ENCODE measurements at places on chromosomes 3 and 15.
A peak's percentile ranks its signal among the peaks of the same experiment; 100 is the strongest.

DNA sequence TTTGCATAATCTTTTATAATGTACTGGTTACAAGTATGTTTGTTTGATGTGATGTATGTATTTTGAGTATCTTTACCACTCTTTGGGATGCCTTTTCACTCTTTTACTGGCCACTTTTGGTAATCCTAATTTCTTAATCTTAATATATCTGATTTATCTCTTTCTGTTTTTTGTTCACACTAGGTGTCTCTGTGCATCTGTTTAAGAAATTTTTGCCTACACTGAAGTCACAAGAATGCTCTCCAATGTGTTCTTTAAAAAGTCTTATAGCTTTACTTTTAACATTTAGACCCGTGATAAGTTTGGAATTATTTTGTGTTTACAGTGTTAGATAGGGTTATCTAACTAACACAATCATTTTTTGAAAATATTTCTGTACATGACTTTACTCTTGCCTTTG lies 659.1 kb downstream of the SI start:
- no peak for DNase-seq

- DNase-seq = no peak
Measured at GRCh38 chr3:150793641-150794040, 30.7 kb upstream of the SIAH2 start.

GRCh38 chr3:175212896-175213295 lies 353.8 kb downstream of the NAALADL2 start:
- DNase-seq = no peak

DNA sequence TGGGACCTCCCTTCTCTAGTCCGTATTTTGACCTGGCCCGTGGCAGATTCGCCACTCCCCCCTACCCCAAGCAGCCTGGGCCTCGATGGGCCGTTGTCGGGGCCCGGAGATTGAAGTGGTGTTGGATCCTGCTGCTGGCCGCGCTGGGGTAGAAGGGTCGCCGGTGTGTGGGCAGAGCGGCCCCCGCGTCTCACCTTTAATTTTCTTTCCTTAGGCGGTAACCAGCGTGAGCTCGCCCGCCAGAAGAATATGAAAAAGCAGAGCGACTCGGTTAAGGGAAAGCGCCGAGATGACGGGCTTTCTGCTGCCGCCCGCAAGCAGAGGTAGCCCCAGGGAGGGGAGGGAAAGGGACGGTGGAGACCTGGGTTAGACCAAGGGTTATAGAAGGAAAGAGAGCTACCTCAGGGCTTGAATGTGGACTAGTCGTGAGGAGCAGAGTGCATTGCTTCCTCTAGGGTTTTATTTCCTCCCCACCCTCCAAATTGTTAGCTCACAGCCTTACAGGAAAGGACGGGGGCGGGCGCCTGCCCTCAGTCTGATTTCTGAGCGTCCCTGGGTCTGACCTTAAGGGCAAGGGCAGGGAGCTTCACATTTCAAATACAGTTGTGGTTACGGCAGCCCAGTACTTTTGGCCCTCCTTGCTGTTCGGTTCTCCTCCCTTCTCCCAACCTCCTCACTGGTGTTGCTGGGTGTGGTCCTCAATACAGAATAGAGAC lies 799 bp downstream of the SERF2 start:
- DNase-seq = peak; percentile 27

DNA sequence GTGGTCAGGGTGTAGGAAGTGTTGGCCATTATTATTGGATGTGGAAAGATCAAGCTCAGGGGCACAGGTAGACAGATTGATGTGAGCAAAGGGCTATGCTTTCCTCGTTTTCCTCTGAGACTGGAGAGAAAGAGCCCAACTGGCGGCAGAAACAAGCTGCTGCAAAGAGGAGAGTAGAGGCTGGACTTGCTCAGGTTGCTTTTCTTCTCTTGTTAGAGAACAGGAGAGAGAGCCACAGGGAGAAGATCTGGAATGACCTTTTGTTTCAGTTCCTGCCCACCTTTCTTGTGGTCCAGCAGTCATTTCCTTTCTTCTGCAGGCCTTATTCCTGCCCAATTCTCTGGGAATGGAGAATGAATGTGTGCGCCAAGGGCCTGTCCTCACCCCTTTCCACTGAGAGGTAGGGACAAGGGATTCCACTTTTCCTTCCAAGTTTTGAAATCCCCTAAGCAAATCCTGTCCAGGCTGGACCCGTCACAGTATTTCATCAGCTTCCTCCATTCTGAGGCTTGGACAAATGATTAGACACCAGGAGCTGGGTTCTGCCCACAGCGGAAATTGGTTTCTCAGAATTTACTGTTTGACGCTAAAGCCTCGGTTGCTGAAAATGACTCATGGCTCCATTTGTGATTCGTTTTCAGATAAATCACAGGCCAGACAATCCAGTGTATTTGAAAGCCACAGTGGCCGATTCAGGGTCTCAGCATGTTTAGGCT lies 16.1 kb downstream of the ZNF80 start:
- DNase-seq = no peak

DNA sequence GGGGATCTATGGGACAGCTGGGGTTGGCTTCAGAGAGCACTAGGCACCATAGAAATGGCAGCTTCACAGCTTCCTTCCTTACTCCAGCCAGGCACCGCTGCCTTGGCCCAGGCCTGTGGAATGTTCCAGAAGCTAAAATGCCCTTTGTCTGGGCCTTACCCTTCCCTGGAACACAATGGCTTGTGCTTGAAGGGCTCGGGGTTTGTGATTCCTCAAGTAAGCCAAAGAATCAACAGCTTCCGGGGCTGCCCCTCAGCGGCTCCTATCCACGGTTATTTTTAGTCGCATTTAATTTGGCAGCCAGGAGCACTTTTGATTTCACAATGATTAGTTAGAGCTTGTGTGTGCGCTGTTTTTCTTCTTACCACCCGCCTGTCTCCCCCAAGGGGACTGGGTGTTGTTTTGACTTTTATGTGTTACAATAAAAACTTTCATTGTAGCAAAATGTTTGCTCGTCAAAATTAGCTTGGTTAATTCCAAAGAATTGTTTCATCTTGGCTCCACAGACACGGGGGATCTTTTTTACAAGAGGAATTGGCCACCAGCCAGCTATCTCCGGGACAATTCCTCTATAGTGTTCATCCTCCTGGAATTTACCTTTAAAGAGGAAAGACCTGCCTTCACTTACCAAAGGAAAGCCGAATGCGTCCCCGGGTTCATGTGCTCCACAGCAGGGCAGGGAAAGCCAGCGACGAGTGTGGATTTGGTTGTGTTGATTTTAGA lies 73.8 kb downstream of the TLE3 start:
- no peak for DNase-seq

DNA sequence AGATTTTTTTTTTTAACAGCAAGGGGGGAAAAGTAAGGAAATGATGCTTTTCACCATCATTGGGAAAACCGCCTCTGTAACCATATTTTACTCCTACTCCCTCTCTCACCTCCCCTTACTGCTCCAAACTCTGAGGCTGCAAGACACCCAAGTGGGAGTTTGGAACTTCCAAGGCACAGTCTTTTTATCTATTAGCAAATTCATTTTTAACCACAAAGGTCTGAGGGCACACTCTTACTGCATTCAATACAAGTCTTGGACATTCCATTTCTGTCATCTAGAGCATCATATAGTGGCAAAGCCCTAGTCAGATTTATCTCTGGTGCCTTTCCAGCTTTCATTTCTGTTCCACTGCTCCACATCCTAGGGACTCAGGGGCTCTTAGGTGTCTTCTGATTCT lies 13.2 kb downstream of the FAM162A start:
- no peak for DNase-seq

DNA sequence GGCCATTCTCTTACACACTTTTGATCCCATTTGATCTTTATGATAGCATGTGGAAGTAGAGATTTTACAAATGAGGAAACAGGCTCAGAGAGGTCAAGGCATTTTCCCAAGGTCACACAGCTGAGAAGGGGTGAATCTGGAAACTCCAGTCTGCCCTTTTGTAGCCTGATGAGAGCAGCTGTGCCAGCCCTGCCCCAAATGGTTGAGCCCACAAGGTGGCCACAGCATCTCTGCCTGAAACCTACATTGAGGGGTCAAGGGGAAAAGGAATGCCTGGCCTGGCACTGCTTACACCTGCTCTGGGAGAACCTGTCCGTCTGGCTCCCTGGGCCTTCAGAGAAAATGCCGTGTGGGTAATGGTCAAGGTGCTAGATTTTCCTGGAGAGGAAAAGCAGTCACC lies 200.2 kb upstream of the LINGO1 start:
- DNase-seq = no peak

DNA sequence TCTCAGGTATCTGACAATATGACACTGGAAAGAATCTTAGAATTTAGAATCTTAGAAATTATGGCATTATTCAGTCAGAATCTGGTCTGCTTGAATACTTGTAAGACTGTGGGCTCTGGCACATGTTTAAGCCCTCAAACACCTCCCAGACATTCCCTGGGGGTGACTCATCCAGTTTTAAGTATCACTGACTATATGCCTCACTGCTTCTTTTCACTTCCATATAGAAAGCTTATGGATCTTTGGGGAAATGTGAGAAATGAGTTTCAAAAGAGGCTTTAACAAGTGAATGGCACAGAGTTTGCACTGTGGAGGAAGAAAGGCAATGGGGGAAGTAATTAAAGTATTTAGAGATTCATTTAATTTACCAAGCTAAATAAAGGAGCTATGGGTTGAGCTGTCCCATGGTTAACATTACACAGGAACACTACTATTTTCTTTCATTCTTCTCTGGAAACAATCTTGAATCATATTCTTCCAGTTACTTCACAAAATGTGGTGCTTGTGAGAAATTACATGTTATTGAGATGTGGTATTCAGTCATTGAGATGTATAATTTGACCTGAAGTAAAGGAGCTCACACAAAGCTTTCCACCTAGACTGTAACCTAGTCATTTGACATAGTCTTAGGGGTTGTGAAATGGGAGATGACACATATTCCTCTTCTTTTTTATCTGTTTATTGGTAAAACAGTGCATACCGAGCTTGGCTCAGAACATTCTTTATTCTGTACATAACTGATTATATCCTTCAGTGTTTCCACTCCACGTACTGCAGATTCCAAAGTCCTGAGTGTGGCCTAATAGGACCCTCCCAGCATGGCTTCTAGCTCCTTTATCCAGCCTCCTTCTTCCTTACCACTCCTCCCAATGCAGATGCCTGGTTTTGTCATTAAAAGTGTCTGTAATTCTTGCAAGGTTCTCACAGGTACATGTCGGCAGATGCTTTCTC lies 544.6 kb upstream of the NECTIN3 start:
- no peak for DNase-seq

GRCh38 chr15:52018244-52018643 lies 775 bp upstream of the MAPK6 start:
- no peak for DNase-seq

DNA sequence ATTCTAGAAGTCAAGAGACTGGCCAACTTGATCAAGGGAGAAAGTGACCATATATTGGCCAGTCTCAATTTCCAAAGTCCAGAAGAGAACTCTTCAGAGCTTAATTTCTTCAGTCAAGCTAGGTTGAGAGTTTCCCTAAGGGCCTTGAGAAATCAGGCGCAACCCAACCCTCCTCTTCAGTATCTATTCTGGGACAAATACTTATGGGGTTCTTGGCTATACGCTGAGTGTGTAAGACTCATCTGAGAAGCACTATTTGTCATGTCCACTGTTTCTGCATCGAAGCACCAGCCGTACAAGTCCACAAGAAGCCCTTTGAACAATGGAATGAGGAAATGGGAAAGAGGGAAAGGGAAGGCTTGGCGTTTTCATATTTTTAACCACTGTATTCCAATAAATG lies 379.5 kb downstream of the CTNNB1 start:
- DNase-seq = no peak

GRCh38 chr15:93384886-93385285 lies 295.9 kb upstream of the RGMA start:
- no peak for DNase-seq
